ENCODE measurements at places on chromosomes 4 and X. TPM values are rescaled to one million over a fixed set of nuclear protein-coding genes. Genes with fewer than 3 reads are reported as not detected.

DNA sequence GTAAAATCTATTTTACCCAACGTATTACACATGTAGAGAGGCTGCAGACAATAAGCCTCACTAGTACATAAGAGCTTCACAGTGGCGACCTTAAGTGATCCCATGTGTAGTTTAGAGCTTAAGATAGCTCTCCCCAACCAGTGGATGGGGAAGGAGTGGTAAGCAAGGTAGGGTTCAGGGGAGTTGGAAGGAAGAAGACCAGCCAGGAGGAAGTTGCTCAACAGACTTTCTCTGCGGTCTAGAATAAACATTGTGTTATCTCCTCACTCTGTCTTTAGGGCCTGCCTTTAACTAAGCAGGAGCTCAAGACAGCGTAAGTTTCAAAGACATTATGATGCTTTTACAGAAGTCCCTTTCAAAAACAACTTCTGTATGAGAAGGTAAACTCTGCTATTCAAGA, 16.8 kb downstream of the MEPE start:
- DNase-seq = no peak

SLC2A9 gene
- total RNA-seq = 0.74 TPM

GRCh38 chr4:126708716-126709115, 924.0 kb upstream of the INTU start:
- DNase-seq = no peak

DNA sequence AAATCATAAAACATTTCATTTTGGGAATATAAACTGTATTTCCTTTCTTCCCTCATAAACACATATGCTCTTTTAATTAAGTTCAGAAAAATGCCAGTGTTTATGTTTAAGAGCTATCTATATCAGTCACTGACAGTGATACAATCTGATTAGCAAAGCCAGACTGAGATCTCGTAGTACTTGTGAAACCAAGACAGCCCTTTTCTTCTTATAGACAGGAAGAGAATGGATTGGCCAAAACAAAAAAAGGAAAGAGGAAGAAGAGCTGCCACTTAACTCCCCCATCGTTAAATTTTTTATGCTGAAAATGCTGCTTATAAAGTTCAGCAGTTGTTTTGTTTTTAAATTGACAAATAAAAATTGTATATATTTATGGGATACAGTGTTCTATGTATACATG, 87.4 kb downstream of the PLAC1 start:
- no peak for DNase-seq

DNA sequence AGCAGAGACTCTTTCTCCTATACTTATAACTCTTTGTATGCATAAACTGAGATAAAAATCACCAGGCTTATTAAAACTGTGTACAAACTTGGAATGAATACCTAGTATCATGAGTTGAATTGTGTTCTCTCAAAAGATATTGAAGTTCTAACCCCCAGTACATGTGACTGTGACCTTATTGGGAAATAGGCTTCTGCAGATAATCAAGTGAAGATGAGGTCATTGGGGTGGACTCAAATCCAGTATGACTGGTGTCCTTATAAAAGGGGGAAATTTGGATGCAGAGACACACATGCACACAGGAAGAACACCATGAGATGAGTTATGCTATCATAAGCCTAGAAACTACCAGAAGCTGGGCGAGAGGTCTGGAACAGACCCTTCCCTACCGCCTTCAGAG, 26.2 kb downstream of the ZNF827 start:
- peak; percentile 9 for DNase-seq

GRCh38 chrX:68532831-68533533, 34.1 kb downstream of the YIPF6 start:
- DNase-seq = no peak
